ENCODE measurements at places on chromosomes 3 and 15.

DNA sequence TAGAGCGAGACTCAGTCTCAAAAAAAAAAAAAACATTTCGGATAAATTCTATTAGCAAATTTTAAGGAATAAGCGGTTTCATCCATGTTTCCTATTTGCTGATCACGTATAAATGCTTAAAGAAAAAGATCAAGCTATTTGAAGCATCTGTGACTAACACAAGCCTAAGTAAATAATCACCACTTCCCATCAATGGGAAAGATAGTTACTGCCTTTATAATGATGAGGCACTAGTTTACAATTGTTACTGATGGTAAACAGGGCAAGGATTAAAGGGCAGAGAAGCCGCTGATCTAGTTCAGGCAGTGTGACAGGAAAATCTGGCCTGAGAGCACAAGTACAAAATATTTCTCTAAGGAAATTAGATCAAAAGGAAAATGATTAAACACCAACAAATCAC, 13.7 kb downstream of the CLPX start:
- no peak for DNase-seq

GRCh38 chr15:99315636-99316035, 64.4 kb downstream of the LRRC28 start:
- DNase-seq = no peak

- DNase-seq = no peak
Observed at GRCh38 chr3:151579571-151580270, 118.9 kb upstream of the IGSF10 start.

DNA sequence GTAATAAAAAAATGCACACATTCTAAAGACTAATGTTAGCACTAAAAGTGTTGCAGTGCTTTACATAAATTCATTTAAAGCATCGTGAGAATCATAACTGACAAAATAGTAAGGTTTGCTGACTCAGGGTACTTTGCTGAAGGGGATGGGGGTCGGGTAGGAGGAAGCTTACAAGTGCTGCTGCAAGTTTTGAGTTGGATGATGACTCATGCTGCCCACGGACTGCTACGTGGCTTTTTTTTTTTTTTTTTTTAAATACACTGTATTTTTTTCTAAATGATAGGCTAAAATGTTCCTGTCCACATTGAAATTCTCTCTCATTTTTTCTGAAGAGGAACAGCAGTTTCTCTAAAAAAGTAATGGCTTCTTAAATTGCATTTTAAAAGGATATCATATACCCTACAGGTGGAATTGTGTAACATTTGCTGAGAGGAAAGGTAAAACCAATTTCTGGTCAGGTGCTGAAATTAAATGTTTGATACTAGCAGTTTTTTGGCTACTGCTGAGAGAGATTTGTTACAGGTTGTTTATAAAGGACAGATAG, 2.2 kb downstream of the MAPK6 start:
- no peak for DNase-seq

Measured in GM12891 (cell line).